Jurkat, Clone E6-1 (cell line): ENCODE measurements at places on chromosomes 7 and 10.
A peak's percentile ranks its signal among the peaks of the same experiment; 100 is the strongest.

DNA sequence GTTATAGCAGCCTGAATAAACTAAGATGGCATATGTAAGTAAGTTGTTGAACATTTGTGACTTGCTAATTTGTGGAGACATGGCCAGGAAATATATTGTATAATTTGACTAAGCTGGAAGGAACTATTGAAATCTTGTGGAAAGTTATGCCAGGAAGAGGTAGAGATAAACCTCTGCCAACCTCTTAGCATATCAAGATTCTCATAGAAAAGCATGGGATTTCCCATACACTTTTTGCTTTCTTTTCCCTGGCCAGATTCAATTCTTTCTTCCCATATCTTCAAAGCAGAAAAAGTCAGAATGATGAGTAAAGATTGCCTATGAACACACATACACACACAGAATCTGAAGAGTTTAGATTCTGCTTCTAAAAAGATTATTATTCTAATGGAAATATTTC, 216.2 kb downstream of the SEMA3D start:
- DNase-seq: no peak

DNA sequence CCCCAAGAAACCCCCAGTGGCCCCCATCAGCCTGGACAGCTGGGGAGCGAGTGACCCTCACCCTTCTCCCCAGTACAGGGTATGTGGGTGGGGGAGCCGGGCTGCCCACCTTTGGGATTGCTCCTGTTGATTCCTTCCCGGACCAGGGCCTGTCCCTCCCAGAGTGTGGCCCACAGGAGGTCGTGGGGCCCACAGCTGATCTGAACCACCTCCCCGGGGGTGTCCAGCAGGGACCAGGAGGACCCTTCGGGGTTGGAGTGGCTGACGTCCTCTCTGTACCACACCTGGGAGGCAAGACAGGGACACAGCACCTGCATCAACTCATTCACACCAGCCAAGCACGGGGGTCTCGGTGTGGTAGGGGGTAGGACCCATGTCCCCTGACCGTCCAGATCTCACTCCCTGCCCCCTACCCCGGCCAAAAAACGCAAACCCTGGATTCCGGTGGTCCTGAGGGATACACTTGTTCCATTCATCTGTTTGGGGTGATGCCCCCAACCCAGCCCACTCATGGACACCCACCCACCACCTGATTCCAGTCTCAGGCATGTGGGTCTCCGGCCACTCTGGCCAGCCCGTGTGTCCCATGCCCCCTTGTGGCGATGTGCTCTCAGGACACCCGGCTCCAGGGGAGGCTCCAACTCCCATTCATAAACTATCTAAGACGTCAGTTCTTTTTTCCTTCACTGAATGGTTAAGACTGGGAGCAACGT, 10.9 kb downstream of the TECPR1 start:
- DNase-seq: no peak

DNA sequence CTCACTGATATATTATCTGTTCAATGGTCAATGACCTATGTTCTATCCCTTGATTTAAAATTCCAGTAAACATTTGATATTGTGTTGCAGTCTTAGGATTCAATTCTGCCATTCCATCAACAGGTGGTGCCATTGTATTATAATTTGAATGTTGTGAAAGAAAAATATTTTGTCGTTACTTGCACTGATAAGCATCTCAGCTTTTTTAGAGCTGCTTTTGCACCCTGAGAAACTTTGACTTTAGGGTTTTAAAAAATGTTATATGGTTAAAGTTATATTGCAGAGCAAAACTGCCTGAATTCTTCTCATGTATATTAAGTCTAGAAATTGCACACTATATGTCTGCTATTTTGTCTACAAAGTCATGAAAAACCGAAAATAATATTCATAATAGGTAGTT, 18.8 kb upstream of the MINDY3 start:
- DNase-seq: peak; percentile 48

DNA sequence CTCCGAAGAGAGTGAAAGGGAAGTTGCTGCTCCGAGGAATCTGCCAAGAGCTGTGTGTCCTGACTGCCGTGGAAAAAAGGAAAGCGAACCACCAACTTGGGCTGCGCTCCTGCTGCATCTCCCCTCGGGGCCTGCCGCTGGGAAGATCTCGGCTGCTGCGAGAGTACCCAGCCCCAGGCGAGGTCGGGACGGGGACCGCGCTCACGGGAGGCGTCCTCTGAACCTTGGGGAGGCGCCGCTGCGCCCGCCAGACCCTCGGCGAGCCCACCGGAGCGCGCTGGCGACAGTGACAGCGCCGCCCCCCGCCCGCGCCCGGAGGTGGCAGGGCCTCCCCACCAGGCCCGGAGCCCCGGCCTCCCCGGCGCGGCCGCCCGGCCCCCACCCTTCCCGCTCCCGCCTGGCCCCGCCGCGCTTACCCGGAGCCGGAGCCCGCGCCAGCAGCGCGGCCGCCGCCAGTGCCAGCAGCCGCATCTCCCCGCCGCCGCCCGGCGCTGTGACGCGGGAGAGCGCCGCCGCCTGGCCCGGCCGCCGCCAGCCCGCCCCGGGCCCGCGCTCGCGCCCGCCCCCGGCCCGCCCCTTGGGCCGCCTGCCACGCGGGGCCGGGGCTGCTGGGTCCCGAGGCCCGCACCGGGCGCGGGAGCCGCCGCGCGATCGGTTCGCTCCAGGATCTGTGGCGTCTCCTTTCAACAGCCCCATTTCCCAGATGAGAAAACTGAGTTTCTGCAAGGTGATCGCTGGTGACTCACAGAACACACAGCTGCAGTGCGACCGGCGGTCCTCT, at the start of gene VSTM4:
TSS of gene VSTM4 (minus strand) at position 508 of the 781 bp plus-strand sequence. CDS start at position 471, 37 bp downstream.
- no peak for DNase-seq

- DNase-seq: no peak
Observed at GRCh38 chr7:116955801-116956476, 2.6 kb downstream of the ST7 start.

- DNase-seq: peak; percentile 49
Observed at GRCh38 chr7:69992938-69993337, 394.7 kb downstream of the AUTS2 start.

DNA sequence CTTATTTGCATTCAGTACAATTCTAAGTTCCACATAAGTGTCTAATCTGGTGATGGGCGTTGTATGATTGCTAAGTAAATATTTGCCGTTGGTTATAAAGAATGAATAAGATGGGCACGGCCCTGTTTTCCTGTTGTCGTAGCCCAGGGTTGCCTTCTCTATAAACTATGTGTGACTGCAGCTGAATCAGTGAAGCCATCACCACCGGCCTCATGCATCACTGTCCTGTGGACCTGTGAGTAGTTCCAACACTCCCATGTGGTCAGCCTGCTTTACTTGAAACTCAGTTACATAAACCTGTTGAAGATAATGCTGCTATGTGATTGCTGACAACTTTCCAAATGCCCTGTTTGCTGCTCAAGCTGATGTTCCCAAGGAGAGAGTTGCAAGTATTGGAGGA, 21.6 kb upstream of the KLF6 start:
- DNase-seq: no peak

GRCh38 chr10:33139181-33139646, 181.2 kb upstream of the ITGB1 start:
- peak; percentile 98 for DNase-seq

DNA sequence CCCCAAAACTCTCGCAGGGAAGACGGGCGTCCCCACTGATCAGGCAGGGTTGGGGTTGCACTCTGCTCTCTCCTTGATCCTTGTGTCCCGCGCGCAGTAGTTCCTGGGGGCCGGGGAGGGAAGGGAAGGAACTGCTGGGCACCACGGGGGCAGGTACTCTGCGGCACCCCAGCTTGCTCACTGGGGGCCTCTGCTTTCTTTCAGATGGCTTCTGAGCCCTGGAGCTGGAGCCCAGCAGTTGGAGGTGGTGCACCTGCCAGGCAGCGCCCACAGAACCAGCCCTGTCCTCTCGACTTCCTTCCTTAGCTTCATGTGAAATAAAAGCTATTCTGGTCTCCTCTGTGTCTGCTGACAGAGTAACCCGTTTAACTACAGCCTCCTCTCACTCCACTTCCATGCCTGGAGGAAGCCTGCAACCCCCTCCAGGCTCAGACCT, 12.2 kb downstream of the PLAC9 start:
- peak; percentile 63 for DNase-seq

- DNase-seq: no peak
Observed at GRCh38 chr7:75878312-75878768, 494 bp upstream of the RHBDD2 start.

DNA sequence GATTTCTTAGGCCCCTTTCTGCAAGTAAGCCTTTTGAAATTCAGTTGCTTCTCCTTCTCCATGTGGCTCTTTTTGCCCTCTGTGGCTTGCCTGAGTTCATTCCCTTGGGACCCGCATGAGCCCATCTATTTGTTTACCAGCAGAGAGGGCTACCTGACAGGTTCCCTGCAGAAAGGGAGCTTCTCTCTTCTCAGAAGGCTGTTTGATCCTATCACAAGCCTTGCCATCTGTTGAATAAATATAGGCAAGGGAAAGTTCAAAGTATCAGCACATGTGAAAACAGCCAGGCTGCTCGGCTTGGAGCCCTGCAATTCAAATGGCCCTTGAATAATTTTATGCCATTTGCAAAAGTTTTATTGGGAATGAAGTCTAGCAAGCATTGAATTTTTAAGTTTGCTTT, 720.2 kb upstream of the FZD8 start:
- DNase-seq: no peak
